A673 (cell line): ENCODE measurements at places on chromosomes 16 and 17.

DNA sequence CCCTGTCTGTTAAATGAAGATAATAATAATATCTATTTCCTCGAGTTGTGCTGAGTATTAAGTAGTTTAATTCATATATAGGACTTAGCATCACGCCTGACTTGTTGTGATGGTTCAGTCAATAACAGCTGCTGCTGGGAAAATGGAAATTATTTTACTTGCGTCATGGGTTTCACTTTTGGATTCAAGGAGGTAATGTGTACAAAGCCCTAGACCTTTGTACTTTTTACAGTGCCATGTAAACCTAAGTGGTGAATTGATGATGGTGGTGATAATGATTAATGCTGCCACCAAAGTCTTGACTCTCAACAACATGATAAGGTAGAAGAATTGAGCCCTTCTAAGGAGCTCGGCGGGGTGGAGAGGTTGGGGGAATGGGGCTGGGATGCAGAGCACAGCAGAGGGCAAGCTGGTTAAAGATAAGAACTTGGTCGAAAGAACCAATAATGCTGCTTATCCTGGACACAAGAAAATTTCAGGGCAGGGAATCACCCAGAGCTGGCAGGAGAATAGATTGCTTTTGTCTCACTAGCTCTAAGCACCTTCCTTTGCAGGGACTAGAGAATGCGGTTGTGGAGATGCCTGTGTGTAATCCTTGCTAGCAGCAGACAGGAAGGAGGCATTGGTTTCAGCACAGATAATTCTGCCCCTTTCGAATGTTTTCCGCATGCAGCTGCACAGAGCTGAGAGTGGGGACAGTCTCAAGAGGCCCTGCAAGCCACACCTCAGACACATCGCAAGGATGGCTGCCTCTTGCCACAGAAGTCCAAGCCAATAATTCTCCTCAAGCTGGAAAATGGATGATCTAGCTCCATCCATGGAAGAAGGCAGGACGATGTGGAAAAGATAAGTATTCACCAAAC lies 187.1 kb downstream of the TMEM114 start:
- H3K27ac ChIP-seq = no peak overlapping the region
- DNase-seq = no peak
- H3K36me3 ChIP-seq = no peaks in the 10 kb centered on the region
- H3K27me3 ChIP-seq = no peaks in the 10 kb centered on the region

DNA sequence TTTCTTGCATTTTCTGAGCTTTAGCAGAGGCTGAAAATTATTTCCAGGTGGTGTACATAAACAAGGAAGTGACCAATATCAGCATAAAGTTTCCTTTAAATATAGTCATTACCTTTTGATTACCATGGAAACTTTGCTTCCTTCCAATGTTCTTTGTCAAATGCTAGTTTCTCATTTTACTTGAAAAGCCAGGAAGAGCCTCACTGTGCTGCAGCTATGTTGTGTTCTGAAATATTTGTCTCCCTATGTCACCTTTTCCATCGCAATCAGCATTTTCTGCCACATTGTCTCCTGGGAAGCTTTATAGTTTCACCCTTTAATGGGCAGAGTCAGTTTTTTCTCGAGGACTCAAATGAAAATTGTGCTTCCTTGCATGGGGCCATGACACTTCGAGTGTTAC lies 496.0 kb downstream of the CDH8 start:
- no peaks in the 10 kb centered on the region for H3K4me1 ChIP-seq
- H3K4me3 ChIP-seq = no peak overlapping the region
- peak; percentile 4 for DNase-seq
- no peaks in the 10 kb centered on the region for H3K27me3 ChIP-seq

DNA sequence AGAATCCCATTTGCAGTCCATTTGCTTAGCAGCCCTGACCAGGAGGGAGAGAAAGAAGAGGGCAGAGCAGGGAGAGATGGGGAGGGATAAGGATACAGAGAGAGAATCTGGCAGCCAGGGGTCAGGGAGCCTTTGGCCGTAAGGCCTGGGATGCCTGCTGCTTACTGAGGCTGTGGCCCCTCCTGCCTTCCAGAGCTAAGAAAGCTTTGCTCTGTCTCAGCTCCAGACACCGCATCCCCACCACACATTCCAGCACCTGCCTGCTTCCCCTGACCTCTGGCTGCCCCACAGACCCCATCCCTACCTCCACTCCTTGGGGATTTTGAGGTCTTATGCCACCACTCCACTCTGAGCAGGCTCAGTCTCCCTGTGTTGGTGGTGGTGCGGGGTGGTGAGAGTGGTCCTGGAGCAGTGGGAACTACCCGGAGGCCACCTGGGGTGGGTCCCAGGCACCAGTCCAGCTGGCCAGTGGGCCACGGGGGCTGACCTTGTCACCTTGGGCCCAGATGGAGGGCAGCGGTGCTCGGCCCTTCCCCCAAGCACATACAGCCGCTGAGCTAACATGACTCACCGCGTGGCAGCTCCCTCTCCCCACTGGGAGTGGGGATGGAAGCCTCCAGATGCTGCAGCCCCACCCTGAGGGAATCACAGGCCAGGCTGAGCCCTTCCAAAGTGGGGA lies 58.3 kb downstream of the RAI1 start:
- peaks cover 29% of the 10 kb centered on the region for H3K4me1 ChIP-seq
- no peak overlapping the region for H3K27ac ChIP-seq
- H3K27me3 ChIP-seq = no peaks in the 10 kb centered on the region
- peak; percentile 37 for DNase-seq

DNA sequence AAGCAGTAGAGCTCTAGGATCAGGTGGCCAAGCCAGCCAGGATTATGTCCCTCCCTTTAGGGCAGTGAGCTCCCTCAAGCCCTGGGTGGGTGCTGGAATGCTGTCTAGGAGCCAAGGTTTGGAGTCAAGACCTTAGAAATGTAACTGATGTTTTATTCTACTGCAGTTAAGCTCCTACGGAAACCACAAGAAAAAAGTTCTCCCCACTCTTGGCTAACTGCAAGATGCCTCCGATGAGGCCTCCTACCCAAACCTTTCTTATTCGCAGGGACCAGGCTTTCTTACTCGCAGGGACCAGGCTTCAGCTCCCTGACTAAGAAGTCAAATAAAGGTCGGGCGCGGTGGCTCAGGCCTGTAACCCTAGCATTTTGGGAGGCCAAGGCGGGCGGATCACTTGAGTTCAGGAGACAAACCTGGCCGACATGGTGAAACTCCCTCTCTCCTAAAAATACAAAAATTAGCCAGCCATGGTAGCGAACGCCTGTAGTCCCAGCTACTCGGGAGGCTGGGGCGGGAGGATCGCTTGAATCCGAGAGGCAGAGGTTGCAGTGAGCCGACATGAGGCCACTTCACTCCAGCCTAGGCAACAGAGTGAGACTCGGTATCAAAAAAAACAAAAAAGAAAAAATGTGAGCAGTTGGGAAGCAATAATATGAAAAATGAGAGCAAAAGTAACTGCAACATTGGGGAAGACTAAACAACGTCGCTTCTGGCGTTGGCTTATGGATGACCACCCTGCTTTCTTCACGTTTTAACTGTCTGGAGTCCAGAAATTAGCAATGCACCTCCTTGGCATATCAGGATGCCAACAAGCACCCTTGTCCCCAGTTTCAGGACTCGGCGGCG lies 31.7 kb upstream of the ARL4D start:
- no peak for DNase-seq
- no peaks in the 10 kb centered on the region for H3K27me3 ChIP-seq
- peak overlapping the region; percentile 100 for H3K27ac ChIP-seq
- H3K4me1 ChIP-seq = peaks cover 13% of the 10 kb centered on the region
- H3K36me3 ChIP-seq = no peaks in the 10 kb centered on the region

DNA sequence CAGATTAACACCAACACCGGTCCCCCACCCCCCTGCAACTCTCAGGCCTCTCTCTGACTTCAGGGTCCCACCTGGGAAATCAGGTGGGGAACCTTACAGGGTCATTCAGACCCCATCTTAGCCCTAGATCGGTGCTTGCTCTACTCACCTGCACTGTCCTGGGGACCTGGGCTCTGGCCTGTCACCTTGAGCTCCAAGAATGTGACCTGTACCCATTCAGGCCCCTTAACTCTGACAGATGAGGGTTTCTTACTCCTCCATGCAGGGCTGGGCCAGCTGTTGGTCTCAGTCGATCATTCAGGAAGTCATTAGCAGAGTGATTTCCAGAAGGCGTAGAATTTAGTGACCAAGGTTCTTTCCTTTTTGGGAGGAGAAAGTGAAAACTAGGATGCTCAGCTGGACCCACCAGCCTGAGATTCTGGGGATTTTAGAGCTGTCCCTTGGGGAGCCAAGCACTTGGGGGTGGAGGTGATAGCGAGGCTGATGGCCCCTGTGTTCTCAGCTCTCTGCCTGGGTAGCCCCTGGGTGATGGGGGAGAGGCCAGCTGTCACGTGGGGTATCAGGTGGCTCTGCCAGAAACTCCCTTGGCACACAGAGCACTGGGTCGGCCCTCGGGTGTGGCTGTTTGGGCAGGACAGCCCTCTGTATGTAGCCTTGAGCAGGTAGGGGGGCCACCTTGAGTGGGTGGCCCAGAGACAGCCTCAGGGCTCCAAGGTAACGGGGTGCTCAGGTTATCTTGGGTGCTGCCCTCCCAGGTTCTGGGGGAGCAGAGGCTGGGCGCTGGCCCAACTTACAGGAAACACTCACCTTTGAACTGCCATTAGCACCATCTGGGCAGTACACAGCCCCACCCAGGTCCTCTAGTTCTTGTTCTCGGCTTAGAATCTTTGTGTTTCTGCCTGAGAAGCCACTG lies 724 bp downstream of the MVP start:
- peaks cover 22% of the 10 kb centered on the region for H3K36me3 ChIP-seq
- H3K4me1 ChIP-seq = peaks cover 47% of the 10 kb centered on the region
- H3K27ac ChIP-seq = peak overlapping the region; percentile 39
- no peaks in the 10 kb centered on the region for H3K27me3 ChIP-seq

DNA sequence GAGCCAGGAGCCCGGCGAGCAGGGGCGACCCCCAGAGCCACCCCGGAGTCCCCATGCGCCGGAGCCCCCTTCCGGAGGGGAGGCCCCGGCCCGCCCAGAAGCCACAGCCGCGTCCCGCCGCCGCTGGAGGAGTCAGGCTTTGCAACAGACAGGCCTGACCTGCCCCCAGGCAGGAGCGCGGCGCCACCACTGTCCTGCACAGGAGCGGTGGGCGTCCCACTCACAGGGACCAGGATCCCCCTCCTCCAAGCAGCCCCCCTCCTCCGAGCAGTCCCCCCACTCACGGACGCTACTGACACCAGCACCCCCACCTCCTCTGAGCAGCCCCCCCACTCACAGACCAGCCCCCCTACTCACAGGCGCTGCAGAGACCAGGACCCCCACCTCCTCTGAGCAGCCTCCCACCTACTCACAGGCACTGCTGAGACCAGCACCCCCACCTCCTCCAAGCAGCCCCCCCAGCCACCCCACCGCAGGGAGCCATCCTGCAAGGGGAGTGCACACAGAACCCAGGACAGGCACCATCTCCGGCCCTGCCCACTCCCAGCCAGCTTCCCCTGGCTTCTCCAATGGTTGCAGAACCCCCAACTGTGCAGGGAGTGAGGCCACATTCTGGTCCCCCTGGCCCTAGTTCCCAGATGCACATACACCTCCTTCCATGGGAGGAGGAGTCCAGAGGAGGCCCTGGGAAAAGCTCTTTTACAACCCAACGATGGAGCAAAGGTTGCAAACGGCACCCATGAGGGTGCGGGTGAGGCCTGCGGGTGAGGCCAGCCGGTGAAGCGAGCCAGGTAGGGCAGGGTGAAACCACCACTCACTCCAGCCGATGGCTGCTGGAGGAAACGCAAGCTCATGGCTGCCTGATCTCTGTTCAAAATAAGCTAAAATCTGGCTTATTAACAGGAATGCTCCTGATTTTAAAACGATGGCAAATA lies 69.9 kb downstream of the ABR start:
- H3K4me3 ChIP-seq = peak overlapping the region; percentile 77
- H3K27ac ChIP-seq = peak overlapping the region; percentile 88
- H3K27me3 ChIP-seq = no peaks in the 10 kb centered on the region
- DNase-seq = peak; percentile 46
- peaks cover 25% of the 10 kb centered on the region for H3K4me1 ChIP-seq
- H3K36me3 ChIP-seq = no peaks in the 10 kb centered on the region

DNA sequence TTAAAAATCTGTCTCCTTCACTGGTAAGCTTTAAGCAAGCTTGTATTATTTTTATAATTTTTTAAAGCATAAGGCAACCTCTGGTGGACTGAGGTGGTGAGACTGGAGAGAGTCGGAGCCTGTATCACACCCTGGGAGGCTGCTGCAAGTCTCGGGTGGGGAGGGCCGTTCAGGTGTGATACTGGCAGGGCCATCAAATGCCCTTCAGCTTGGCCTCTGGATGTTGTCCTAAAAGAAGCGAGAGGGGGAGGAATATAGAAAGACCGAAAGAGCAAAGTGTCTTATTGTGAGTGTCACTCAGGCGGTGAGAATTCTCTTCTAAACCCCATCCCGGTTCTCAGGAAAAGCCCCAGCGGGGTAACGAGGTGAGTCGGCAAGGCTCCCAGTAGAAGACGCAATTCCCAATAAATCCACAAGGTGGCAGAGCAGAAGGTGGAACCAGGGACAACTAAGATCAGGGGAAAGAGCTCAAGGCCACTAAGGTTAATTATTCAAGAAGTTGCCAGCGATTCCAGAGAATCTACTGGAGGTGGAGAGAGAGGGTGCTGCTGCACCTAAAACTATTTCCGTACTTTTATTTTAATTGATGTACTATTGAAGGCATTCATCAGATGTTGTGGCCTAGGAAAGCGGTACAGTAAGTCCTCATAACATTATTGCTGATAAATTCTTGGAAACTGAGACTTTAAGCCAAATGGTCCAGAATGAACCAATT lies 14.1 kb downstream of the C17orf67 start:
- H3K27ac ChIP-seq = no peak overlapping the region
- H3K4me3 ChIP-seq = no peak overlapping the region
- no peaks in the 10 kb centered on the region for H3K4me1 ChIP-seq
- no peaks in the 10 kb centered on the region for H3K36me3 ChIP-seq
- H3K27me3 ChIP-seq = no peaks in the 10 kb centered on the region
- DNase-seq = peak; percentile 80

DNA sequence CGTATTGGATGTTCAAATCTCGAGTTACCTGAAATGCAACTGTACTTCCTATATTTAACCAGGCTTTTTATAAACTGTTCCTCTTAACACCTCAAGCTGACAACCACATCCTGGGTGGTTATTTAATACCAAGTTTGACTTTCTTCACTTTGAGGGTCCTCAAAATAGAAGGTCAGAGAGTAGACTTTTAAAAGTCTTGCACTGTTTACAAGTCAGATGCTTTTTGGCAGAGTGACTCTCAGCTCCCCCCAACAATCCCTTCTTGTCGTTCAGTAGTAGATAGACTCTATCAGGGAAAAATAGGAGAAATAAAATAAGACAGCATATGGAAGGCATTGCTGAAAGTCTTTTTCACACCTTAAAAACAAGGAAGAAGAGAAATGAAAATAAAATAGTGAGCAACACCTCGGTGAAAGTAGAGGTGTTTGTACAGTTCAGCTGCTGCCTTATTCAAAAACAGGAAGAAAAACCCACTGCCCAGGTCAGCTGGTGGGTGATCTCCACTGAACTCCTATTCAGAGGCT lies 650.4 kb downstream of the WWOX start:
- no peaks in the 10 kb centered on the region for H3K27me3 ChIP-seq
- no peaks in the 10 kb centered on the region for H3K36me3 ChIP-seq
- H3K27ac ChIP-seq = no peak overlapping the region
- no peaks in the 10 kb centered on the region for H3K4me1 ChIP-seq
- H3K4me3 ChIP-seq = no peak overlapping the region

GRCh38 chr17:3802461-3803307 lies 1.7 kb upstream of the ITGAE start:
- no peak for DNase-seq
- no peaks in the 10 kb centered on the region for H3K27me3 ChIP-seq
- peaks cover 6% of the 10 kb centered on the region for H3K36me3 ChIP-seq
- no peak overlapping the region for H3K4me3 ChIP-seq
- no peaks in the 10 kb centered on the region for H3K4me1 ChIP-seq

GRCh38 chr17:37746617-37747016 lies 1.8 kb upstream of the HNF1B start:
- no peaks in the 10 kb centered on the region for H3K4me1 ChIP-seq
- no peak for DNase-seq
- H3K4me3 ChIP-seq = no peak overlapping the region
- H3K27me3 ChIP-seq = peaks cover 68% of the 10 kb centered on the region
